Ammon's horn (tissue), 1 donor: ENCODE measurements at places on chromosomes 7 and 10.
A peak's percentile ranks its signal among the peaks of the same experiment; 100 is the strongest.

GRCh38 chr10:125161707-125162119 lies 1.4 kb upstream of the CTBP2 start:
- no peak for DNase-seq

- DNase-seq: no peak
These were observed 2.6 kb downstream of the SYNPO2L start for GRCh38 chr10:73653195-73653594.

- no peak for DNase-seq
These were observed 4.6 kb downstream of the SH2B2 start for GRCh38 chr7:102291056-102291915.

DNA sequence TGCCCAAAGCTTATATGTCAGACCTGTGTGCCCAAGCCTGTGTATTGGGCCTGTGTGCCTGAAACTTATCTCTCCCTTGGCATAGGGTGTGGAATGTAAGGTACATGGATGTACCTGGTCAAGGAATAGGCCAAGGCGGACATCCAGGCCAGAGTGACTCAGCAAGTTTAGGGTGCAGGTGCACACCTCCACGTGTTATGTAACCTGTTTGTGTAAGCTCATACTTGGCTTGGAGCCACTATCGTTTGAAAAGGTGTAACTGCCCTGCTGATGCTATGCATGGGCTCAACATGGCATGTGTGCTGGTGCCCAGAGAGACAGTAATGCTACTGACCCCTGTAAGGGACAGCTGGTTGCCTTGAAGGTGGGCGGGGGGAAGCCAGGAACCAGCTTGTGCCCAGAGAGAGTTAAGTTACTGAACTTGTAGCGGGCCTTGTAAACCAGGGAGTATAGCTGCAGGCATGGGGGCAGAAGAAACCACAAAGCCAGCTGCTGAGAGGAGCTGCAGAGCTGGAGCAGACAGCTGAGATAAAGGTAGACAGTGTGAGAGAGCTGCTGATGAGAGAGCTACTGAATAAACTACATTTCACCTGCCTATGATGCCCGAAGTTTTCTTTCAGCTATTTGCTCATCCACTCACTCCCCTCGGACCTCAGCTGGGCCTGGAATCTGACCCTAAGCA lies 656.4 kb upstream of the ZWINT start:
- DNase-seq: no peak

GRCh38 chr10:1154531-1155295 lies 98.5 kb downstream of the WDR37 start:
- no peak for DNase-seq

GRCh38 chr10:77613476-77614130 lies 24.0 kb downstream of the KCNMA1 start:
- DNase-seq: no peak

GRCh38 chr7:67371429-67372305 lies 375.0 kb downstream of the TYW1 start:
- peak; percentile 83 for DNase-seq
